ENCODE measurements at places on chromosomes 12 and 14.

- DNase-seq: no peak
Measured at GRCh38 chr12:38162708-38163441, 153.7 kb upstream of the ALG10B start.

DNA sequence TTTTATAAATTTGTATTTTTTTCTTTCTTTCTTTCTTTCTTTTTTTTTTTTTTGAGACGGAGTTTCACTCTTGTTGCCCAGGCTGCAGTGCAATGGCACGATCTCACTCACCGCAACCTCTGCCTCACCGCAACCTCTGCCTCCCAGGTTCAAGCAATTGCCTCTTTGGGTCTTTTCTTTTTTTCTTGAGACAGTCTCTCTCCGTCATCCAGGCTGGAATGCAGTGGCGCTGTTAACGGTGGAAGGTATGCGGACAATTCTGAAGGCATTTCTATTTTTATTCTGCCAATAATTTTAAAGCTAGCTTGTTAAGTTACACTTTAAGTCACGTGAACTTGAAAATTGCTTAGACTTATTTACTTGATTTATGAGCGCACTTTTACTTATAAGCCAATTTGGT lies 8.8 kb upstream of the PHC1 start:
- DNase-seq: no peak

DNA sequence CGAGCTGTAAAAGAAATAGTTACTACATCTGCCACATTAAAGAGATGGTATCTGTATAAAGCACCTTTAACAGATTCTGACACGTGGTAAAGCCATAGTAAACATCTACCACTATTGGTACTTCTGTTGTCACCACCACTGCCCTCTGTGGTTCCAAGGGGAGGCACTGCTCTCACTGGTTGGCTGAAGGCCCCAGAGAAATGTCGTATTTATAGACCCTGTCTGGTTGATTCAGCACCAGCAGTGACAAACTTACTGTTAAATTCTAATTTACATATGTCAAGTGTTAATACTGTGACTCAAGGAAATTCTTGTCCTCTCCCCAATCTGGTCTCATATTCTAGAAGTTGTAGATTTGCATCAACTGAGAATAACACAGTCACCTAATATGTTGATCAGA lies 281.1 kb downstream of the ERC1 start:
- no peak for DNase-seq

DNA sequence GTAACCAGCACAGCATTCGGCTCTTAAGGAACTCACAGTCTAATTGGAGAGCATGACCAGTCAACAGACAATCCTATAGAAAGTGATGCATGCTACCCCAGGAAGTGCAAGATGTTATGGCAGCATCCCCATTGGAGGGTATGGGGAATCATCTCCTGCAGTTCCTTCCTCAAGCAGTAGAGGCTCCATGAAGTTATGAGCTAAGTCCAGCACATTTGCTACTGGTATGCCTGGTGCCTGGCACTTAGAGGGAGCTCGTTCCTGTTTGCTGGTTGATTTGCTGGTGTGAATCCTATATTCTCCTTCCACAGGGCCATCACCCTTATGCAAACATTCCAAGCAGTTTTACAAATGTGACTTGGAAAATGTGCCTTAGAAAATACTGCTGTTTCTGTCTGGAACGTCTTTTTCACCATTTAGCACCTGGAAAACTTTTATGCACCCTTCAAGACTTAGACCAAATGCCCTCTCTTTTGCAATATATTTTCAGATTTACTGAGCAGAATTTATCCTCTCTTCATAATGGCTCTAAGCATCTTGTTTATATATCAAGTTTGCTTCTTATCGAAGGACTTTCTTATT lies 136.1 kb upstream of the WSCD2 start:
- DNase-seq: no peak

GRCh38 chr14:63501429-63501828 lies 41.7 kb downstream of the PPP2R5E start:
- DNase-seq: no peak

DNA sequence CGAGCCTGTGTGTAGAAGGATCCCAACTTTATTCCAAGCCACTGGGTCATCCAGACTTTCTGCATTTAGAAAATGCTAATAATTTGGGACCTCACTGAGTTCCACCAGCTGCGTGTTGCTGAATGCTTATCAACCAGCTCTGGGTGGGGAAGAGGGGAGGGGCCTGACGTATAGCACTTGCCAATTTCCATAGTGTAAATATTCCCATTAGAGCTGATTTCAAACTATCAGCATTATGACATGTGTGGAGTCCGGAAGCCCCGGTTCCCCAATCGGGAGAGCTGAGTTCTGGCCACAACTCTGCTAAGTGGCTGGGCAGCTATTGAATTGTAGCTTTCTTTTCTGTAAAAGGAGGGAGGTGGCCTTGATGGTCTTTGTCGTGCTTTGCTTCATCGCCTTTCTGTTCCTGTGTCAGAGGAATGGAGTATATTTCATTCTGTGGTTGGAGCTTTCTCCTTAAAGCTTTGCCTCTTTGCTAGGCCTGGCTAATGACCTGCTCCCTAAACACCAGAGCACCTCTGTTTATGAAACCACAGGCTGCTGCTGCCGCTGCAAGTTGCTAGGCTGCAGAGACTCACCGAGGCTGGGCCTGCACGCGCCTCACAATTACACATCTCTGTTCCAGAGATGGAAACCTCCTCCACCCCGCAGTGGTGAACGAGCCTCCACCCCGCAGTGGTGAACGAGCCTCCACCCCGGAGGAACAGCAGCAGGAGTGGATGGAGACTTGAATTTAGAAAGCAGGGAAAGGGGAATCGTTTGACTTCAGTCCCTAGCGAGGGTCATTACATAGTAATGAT lies 7.7 kb upstream of the BCL7A start:
- no peak for DNase-seq

DNA sequence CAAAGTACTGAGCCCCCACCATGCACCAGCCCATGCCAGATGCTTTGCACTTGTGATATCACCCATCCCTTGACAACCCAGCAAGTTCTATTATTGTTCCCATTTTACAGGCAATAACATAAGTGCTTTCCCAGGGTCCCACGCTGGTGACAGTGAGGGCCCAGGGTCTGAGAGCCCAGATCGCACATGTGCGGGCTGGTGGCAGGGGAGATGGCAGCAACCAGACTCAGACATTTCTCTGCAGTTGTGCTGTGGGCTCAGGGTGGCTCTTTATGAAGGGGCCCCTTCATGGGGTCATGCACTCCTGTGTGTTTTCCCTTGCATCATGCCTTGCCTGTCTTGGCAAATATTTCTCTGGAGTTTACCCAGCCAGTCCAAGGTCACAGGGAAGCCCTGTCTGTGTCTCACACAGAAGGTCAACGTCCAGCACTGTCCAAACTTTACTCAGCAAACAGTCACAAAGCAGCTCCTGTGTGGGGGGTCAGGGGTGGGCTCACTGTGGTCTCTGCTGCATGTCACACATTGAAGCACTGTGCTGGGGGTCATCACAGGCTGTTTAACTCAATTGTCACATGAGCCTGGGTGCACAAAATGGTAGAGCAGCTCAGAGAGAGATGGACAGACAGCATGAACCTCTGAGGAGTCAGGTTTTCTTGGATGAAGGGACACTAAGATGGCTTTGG lies 12.7 kb downstream of the SERPINA5 start:
- no peak for DNase-seq

- DNase-seq: no peak
Measured at GRCh38 chr12:14315501-14315900, 50.0 kb upstream of the ATF7IP start.

DNA sequence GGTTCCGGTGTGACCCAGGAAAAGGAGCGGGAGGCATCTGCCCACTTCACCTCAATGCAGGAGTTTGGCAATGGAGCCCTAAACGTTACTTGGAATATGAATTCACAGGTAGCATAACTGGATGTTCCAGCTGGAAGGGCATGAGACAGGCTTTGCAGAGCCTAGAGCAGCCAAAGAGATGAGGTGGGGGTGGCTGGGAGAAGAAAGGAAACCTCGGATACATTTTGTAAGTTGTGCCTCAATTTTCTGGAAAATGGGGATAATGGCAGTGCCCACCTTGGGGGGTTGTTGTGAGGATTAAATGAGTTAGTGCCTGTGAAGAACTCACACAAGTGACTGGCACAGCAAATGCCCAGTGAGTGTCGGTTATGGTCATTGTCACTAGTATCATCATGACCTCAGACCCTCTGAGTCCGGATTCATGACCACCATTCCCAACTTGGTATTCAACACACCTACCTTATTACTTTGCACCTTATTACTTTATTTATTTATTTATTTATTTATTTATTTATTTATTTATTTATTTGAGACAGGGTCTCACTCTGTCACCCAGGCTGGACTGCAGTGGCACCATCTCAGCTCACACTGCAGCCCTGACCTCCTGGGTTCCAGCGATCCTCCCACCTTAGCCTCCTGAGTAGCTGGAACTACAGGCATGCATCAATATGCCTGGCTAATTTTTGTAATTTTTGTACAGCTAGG lies 56.0 kb downstream of the CLMN start:
- DNase-seq: no peak

DNA sequence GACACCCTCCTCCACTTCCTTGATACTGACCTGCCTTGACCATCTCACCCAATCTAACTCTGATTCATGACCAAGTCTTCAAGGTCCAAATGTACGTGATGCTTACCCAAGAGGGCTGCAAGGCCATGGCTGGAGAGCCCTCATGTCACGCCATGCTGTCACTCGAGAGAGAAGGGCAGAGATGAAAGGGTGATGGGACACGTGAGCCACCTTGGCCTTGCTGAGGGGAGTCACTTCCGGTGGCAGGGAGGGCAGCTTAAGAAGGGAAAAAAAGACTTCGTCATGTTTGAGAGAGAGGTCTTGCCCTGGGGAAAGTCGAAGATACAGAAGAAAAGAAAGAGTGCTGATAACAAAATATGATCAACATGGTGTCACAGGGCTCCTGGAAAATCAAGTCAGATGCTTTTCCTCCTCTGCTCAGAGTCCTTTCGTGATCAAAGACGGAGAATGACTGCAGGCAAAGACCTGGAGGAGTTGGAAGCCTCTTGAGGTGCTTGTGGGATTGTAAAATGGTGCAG lies 3.3 kb upstream of the SCARB1 start:
- no peak for DNase-seq

- no peak for DNase-seq
Measured at GRCh38 chr14:44795725-44796124, 166.0 kb downstream of the KLHL28 start.

DNA sequence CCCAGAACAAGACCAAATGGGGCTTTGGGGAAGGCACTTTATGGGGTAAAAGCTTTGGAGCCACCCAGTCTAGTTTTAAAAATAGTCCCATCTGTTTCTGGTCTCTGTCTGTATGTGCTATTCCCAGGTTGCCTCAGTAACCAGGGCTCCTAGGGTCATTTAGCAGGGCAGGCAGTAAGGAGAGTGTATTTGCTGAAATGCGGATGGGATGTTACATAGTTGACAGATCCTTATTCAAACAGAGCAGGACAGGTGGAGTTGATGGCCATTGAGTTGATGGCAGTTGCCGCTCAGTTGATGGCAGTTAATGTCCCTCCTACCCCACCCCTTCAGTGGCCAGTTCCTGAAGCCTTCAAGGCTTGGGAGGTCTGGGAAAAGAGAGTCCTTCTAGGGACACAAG lies 4.6 kb downstream of the ZC3H10 start:
- DNase-seq: no peak

DNA sequence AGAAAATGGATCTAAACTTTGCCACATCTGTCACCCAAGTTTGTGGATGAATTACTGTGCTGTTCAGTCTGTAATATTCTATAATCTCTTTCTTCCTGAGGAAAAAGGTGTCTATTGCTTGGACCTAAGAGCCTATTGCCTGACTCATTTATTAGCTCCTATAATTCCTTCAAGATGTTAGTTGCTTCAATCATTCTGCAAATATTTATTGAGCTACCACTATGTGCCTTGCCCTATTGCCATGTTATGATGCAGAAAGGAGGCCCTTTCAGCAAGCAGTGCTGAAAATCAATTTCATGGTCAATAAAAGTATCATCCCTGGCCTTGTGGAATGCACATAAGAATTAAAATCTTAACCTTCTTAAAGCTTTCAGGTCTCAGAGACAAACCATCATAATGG lies 113.6 kb downstream of the CCER1 start:
- no peak for DNase-seq

DNA sequence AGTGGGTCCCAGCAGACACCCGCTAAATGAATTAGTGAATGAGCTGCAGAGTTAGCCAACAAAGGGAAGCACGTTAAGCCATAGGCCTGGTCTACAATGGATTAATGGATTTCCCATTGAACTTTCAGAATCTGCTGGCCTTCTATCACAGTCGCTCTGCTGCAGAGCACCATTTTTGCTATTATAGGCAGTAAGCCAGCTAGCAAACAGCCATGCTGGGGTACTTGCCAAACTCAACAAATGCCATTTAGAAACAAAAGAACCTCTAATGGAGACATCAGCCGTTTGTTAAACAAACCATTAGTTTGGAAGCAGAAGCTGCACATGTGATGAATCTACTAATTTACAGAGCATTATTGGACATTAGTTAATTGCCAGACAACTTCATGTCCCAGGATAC lies 181.1 kb upstream of the STXBP6 start:
- DNase-seq: no peak

DNA sequence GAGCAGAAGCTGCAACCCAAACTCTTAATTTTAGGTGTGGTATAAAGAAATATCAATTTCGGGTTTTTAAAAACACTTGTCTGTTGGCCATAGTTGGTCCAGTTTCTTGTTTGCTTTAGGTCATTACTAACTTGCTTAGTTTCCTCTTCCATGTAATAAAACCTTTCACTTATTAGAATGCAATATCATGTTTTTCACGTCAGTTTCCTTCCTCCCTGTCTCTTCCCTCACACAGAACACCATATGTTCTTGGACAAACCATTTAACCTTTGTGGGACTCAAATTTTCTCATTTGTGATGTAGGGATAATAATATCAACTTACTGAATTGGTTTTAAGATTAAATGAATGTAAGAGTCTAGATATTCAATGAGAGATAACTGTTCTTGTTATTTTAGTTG lies 22.9 kb downstream of the PMCH start:
- DNase-seq: no peak

DNA sequence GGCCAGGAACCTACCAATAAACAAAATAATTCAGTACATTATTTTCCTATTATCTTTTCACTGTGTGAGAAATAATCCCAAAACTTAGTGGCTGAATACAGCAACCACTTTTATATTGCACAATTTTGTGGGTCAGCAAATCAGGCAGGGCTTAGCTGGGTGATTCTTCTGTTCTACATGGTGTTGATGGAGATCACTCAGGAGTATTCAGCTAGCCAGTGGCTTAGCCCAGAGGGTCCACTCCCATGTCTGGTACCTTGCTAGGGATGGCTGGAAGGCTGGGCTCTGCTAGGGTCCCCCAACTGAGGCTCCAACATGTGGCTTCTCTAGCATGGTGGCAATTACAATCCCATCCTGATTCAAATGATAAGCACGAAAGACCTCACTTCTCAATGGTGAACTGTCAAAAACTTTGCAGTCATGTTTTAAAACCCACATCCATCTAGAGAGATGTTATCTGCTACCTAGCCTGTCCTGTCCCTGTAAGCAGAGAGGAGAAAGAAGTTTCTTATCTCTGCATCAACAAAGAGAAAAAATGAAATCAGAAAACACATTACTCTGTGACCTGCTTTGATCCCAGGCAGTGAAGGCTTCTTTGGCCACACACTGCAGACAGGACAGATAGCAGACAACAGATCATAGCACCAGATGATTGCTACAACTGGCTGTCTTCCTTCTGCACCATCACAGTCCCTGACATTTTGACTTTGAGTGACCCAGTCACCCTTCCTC lies 51.0 kb upstream of the MYL2 start:
- DNase-seq: no peak

- DNase-seq: peak; percentile 91
Measured at GRCh38 chr12:54958048-54958658, 26.4 kb downstream of the TESPA1 start.

- DNase-seq: no peak
Measured at GRCh38 chr12:6468283-6468575, 2.2 kb downstream of the VAMP1 start.

- DNase-seq: no peak
Measured at GRCh38 chr12:62963486-62964041, 28.6 kb upstream of the PPM1H start.

Data from SK-N-MC (cell line).